ENCODE measurements at places on chromosomes 2 and 18. TPM values are rescaled to one million over a fixed set of nuclear protein-coding genes. Genes with fewer than 3 reads are reported as not detected.

EN1 gene
- not detected for total RNA-seq

NEMP2 gene
- total RNA-seq, result 9.3 TPM

MYO3B gene
- total RNA-seq, result 0.28 TPM

TP53I3 gene
- 34.5 TPM for total RNA-seq

SH2D6 gene
- total RNA-seq, result not detected

LRRC30 gene
- not detected for total RNA-seq

MREG gene
- total RNA-seq, result 4.5 TPM

RESP18 gene
- not detected for total RNA-seq

ANKRD30BL gene
- not detected for total RNA-seq

GPBAR1 gene
- total RNA-seq, result 0.19 TPM

RPRM gene
- total RNA-seq, result not detected

SERPINB10 gene
- total RNA-seq, result not detected

DNER gene
- total RNA-seq, result under 0.01 TPM

MATN3 gene
- total RNA-seq, result 0.28 TPM

DSG3 gene
- under 0.01 TPM for total RNA-seq

BOLL gene
- total RNA-seq, result not detected

MYO5B gene
- total RNA-seq, result 0.28 TPM

LBX2 gene
- 2.1 TPM for total RNA-seq

LAMA1 gene
- 91.6 TPM for total RNA-seq

CYP27C1 gene
- not detected for total RNA-seq

SNORC gene
- total RNA-seq, result 0.56 TPM

ALPG gene
- not detected for total RNA-seq

KCNF1 gene
- total RNA-seq, result under 0.01 TPM

HOXD13 gene
- total RNA-seq, result not detected

UBR3 gene
- total RNA-seq, result 44.9 TPM

NRP2 gene
- total RNA-seq, result 9.2 TPM

ARHGAP28 gene
- 0.77 TPM for total RNA-seq

CCDC148 gene
- total RNA-seq, result 2.0 TPM

SAG gene
- not detected for total RNA-seq

MOGAT1 gene
- not detected for total RNA-seq

POTEC gene
- under 0.01 TPM for total RNA-seq

SEC11C gene
- 30.5 TPM for total RNA-seq

RNF125 gene
- total RNA-seq, result 0.28 TPM

GCG gene
- not detected for total RNA-seq

C18orf32 gene
- total RNA-seq, result 13.4 TPM

CFAP53 gene
- total RNA-seq, result 0.85 TPM

PMS1 gene
- 38.6 TPM for total RNA-seq

STARD7 gene
- 240 TPM for total RNA-seq

LAPTM4A gene
- total RNA-seq, result 136 TPM

EML6 gene
- total RNA-seq, result 0.58 TPM

SCN9A gene
- total RNA-seq, result 22.0 TPM

FLACC1 gene
- 0.38 TPM for total RNA-seq

COL4A4 gene
- 24.0 TPM for total RNA-seq

POTEJ gene
- not detected for total RNA-seq

GPC1 gene
- total RNA-seq, result 42.9 TPM

ADAM23 gene
- total RNA-seq, result 3.9 TPM
